NCI-H510A (cell line): ENCODE measurements at places on chromosomes 2 and 18.
A peak's percentile ranks its signal among the peaks of the same experiment; 100 is the strongest.

GRCh38 chr2:73931531-73932500 is 5.1 kb downstream of the DGUOK start:
- DNase-seq, result no peak

DNA sequence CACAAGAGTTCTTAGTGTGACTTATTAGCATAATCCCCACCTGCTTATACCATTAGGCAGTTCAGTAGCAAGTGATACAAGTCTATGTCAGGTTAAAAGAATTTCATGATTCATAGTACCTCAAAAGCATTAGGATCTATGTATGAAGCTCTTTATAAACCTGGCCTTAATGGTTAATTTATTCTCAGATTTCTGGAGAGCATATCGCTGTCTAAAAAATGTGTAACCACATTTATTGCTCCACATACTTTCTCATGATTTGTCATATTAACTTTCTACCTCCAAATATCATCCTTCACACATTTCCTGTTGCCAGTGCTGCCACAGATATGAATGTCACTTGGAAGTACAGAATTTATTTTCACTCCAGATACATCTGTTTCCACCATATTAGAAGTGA is 332.8 kb upstream of the MAP2 start:
- DNase-seq, result no peak

GRCh38 chr2:28628506-28628905 is 123.1 kb upstream of the PPP1CB start:
- no peak for DNase-seq

GRCh38 chr18:3255611-3256165 is 6.2 kb upstream of the MYL12B start:
- no peak for DNase-seq

DNA sequence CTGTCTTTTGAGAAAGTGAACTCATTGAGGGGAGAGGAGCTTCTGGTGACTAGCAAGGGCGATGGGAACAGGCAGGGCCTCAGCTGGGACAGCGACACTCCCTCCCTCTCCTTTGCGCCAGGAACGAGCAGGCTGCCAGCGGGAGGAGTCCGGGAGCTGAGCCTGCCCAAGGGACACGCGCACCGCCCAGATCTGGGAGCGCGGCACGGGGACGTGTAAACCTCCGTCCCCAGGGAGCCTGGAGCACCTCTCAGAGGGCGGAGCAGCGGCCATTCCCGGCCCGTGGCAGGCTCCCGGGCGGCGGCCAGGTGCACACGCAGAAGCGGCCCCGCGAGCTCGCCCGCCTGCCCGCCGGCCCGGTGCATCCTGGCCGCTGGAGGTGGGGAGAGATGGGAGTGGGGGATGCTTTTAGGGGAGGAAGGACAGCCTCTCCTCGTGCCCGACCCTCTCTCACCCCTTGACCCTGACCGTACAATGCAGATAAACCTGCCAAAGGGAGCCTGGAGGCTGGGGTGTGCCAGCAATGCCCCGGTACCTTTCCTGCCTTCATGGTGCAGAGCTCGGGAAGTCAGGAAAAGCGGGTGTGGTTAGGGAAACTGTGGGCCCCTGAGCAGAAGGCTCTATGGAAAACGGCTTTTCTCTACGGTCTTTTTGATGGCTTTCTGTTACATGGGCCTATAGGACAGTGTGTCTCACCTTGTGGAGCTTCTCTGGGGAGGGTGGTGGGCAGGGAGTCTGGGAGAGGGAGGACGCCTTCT is 2.2 kb downstream of the AQP4 start:
- peak; percentile 68 for DNase-seq

DNA sequence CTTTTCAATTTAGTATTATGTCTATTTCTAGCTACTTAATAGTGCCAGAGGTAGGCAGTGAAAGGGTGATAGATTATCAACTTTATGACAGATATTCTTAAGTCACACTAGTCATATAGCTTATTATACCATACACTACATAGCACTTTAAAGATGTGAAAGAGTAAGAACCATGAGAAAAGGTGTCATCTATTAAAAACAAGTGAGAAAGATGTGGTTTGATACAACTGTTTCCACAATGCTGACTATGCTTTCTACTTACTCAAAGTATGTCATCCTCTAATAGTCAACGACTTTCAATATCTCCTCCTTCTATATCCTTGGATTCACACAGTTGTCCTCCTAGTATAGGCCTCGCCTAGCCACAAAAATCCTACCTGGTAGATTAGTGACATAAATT is 132.9 kb upstream of the WDSUB1 start:
- no peak for DNase-seq

- no peak for DNase-seq
Observed at GRCh38 chr18:6650127-6650507, 79.4 kb upstream of the ARHGAP28 start.

- peak; percentile 50 for DNase-seq
Observed at GRCh38 chr2:237590272-237591140, at the start of gene RAB17. TSS of gene RAB17 (minus strand) at chr2:237590734. CDS start at chr2:237586154, 4,580 bp downstream.

GRCh38 chr2:197372592-197372991 is 62.0 kb upstream of the ANKRD44 start:
- DNase-seq, result no peak

DNA sequence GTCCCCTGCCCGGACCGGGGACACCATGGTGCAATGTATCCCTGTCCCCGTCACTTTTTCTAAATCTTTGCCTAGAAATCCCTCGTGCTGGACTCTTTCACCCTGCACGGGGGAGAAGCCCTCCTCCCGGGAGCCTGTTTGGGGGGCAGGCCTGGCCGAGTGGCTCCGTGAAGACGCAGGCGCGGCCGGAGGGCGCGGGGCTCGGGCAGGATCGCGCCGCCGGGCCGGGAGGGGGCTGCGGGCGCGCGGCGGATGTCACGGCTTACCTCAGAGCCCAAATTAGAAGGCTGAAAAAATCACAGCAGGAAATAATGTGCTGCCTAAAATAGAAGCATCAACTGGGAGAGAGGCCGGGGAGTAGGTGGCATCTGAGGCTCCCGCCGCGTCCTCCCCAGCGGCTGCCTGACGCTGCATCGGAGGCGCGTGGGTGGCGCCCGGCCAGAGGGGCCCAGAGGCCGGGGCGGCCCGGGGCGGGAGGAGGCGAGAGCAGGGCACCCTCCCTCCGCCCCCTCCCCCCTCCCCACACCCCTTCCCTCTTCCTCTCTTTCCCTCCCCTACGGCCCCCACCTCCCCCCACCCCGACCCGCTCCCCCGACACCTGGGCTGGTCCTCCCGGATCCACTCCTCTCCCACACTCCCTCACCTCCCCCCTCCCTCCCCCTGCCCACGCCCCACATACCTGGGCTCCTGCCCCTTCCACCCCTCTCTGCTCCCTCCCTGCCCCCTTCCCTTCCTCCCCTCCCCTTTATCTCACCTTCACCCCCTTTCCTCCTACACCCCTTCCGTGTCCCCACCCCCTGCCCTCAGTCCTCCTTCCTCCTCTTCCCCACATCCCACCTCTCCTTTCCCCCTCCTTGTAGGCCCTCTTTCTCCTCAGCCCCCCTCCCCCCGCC is 51.9 kb downstream of the SLC4A1AP start:
- DNase-seq, result no peak

DNA sequence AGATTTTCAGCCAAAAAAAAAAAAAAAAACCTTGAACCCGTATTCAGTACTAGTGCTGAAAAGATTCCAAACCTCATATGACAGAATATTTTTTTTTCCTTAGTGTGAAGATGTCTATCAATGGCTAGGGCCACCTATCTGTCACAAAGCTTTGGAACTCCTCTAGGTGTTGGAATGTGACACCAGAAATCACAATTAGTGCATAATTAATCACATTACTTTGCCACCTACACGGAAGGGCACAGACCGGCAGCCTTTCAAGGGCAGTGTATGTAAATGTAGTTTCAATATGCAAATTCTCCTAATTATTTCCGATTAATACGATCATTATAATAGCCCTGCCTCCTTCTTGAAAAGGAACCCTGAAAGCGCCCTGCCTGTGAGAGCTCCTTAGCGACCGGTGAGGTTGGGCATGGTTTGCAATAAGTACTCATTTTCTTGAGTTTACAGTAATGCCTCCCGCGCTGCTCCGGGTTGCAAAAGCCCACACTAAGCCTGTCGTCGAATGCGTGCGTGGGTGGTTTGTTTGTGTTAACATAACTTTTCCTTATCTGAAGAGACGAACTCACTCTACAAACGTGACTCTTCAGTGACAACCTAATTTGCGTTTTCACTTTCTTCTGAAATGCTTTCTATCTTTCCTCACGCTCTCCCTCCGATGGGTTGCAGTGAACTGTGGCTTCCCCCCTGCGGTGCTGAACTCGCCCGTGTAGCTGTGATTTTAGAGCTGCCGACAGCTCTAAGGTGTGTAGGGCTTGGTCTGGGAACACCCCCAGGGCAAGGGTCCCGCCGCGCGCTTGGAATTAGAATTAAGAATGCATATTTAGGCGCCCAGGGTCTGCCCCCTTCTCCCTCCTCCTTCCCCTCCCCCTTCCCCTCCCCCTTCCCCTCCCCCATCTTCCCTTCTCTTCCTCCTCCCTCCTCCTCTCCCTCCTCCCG is 765 bp upstream of the ID2 start:
- DNase-seq, result peak; percentile 47

GRCh38 chr2:6186332-6187151 is 494.4 kb downstream of the SOX11 start:
- no peak for DNase-seq

- no peak for DNase-seq
Observed at GRCh38 chr2:128793404-128793803, 474.7 kb upstream of the HS6ST1 start.

- no peak for DNase-seq
Observed at GRCh38 chr18:9177031-9177430, 40.5 kb downstream of the ANKRD12 start.

DNA sequence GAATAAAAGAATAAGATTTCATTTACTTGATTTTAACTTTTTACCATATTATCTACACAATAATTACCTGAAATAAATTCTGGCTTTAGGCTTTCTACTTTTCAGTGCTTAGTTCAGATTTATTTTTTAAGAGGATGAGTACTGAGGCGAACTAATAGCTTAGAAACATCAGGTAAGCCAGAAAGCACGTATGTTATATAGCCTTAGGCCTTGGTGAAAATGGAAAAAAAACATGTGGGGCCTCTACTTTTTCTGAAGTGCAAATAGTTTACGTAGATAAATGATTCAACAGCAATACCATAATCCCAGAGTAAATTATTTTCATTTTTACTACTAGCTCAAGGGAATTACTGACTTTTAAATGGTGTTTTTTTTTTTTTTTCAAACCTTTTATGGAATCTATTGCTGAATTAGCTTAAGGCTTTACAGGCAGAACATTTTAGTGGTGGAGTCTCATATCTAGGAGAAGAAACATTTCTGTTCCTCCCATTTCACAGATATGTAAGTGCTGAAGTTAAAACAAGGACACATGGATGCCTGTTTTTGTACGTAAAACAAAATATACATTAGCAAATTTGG is 6.2 kb downstream of the CPS1 start:
- no peak for DNase-seq

GRCh38 chr2:237411092-237411601 is 2.8 kb downstream of the COL6A3 start:
- DNase-seq, result no peak

DNA sequence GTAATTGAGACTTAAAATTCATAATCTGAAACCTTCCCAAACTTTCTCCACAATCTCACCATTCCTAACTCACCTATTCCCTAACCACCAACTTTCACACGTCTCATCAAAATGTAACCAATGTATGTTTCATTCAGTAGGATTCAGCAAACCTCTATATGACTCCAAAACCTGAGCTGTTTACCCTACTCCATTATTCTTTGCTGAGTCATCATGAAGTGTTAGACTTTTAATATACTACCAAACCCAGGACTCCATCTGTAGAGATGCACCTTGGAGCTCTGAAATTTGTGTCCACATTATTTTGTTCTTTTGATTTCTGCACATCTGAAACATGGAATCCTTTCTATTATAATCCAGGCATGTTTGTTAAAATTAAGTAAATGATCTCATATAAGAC is 727.0 kb upstream of the PIK3C3 start:
- DNase-seq, result no peak

GRCh38 chr2:14418115-14418514 is 214.4 kb upstream of the LRATD1 start:
- DNase-seq, result no peak

DNA sequence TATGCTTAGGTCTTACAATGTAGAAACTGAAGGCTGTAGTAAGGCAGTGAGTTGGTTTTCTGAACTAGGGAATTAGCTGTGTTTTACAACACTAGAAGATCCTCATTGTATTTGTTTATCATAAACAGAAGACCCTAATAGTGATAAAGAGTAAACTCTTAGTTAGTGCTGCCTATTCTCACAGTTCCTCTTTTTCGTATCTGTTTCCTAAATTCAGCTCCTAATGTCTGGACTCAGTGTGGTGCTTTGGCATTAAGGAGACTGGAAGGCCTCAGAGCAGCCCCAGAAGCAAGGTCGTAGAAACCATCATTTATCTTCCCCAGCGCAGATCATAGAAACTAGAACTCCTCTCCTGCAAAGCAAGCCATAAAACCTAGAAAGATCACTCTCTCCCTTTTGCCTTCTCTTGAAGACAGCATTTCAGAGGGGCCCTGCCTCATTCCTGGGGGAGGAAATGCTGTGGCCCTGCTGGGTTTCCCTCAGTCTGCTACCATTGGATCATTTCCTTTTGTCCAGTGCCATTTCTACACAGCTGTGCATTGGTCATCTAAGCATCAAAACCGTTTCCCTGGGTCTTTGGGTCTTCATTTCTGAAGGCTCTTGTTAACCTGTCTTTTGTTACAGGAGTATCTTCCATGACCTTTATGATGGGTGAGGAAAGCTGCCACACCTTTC is 4.7 kb downstream of the ACP1 start:
- no peak for DNase-seq

GRCh38 chr2:152134488-152135280 is 35.8 kb upstream of the CACNB4 start:
- no peak for DNase-seq

GRCh38 chr2:97779141-97779540 is 65.8 kb downstream of the ZAP70 start:
- no peak for DNase-seq

GRCh38 chr2:206611191-206611590 is 31.1 kb upstream of the FAM237A start:
- DNase-seq, result no peak

DNA sequence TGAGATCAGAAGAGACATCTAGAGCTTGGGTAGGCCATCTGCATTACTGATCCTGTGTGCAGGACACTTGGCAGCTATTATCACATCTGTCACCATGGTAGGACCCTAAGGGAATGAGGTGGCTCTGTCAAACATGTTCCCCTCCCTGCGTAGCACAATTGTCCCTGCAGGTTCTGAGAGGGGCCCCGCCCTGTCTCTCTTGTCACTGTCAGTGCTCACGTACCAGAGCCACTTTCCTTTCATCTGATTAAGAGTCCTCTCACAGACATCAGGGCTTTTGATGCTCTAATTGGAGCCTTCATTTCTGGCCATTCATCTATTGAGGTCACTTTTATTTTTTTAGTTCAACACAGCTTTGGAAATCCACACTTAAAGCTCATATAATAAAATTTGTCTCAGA is 38.5 kb downstream of the NEB start:
- DNase-seq, result no peak

DNA sequence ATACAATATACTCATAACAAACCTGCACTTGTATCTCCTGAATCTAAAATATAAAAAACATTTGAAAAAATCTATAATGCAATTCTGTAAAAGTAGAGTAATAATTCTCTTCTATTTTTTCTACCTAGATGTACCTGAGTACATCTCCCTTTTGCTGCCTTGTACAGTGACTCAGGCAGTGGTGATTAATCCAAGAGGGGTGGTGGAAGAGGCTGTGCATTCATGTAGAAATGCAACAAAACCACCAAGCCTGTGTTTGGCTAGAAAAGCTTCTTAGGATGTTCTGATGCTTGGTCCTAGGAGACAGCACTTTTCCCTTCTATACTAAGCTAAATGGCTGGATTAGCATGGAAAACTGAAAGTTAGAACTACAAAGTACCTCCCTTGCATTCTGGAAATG is 245.8 kb downstream of the DPP10 start:
- DNase-seq, result no peak
